ENCODE measurements at places on chromosomes 1 and 21. TPM values are rescaled to one million over a fixed set of nuclear protein-coding genes. Genes with fewer than 3 reads are reported as not detected.

GRCh38 chr1:17005365-17005740 lies 6.4 kb downstream of the ATP13A2 start:
- no peak for DNase-seq

PPIAL4G gene
- 0.09 TPM for polyA plus RNA-seq

TAL1 gene
- 4.1 TPM for polyA plus RNA-seq

DNA sequence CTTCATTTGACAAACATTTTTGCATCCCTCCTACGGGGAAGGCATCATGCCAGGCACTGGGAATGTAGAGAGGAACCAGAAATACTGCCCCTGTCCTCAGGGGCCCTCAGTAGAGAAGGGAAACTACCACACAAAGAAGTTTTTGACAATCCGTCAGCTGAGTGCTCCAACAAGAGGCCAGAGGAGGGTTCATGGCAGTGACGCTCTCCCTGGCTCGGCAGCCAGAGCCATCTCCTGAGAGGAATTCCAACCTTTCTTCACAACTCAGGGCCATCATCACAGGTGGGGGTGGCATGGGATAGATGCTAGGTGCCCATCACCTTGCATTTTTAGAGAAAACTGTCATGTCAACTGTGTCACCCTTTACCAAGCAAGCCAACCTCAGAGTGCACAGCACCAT lies 154.1 kb downstream of the HIVEP3 start:
- DNase-seq = no peak

CD34 gene
- polyA plus RNA-seq = 98.8 TPM

GRCh38 chr1:77927414-77927813 lies 39.0 kb downstream of the NEXN start:
- no peak for DNase-seq
